HCT116 (cell line): ENCODE measurements at places on chromosomes 11 and 22. TPM values are rescaled to one million over a fixed set of nuclear protein-coding genes. Genes with fewer than 3 reads are reported as not detected.

DNA sequence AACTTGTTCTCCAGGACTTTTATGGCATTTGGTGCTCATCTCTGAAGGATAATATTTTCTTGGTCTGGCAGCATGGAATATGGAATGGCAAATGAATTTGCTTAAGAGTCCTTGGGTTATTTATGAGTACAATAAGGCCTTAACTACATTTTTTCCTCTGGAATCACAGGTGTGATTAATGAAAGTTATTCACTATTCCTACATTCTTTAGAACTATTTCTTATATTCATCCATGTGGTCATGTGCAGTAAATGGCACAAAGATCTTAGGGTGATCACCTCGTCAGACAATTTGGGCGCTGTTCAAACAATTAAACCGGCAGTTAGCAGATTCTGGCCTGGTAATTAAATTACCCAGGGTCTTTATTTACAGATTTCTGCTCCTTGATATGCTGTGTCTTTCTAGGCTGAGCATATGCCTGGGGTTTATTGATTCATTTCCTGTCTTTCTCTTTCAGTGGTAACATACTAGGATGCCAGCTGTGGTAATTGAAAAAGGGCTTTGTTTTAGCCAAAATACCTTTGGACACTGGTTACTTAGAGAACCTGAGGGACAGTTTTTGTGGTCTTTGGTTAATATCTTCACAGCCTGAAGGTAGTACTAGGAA is 31.6 kb downstream of the SIK2 start:
- DNase-seq = no peak

GRCh38 chr11:5605849-5606248 is 9.4 kb downstream of the TRIM6 start:
- DNase-seq = no peak

GRCh38 chr11:47917599-47918369 is 62.6 kb upstream of the PTPRJ start:
- DNase-seq = peak; percentile 85

CRYBA4 gene
- total RNA-seq = not detected

RAG1 gene
- 0.54 TPM for total RNA-seq
